ENCODE measurements at places on chromosomes 16 and 17.

DNA sequence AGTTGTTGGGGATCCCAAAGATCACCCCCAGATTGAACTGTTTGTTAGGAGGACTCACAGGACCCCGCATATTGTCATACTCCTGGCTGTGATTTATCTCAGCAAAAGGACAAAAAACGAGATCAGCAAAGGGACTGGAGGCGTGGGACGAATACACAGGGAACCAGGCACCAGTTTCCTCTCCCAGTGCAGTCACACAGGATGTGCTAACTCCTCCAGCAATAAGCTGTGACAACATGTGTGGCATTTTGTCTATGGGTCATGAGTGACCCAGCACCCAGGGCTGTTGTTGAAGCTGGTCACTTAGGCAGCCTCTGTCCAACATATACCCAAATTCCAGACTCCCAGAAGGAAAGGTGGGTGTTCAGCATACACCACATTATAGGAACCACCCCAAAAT, 60.9 kb downstream of the CPPED1 start:
- DNase-seq: no peak

GRCh38 chr16:66651474-66651765, 45.1 kb downstream of the CMTM4 start:
- no peak for DNase-seq

- no peak for DNase-seq
Observed at GRCh38 chr17:48579760-48580554, 1.8 kb upstream of the HOXB4 start.

GRCh38 chr17:34414339-34414738, 51.3 kb upstream of the CCL1 start:
- DNase-seq: no peak

- DNase-seq: no peak
Observed at GRCh38 chr16:51062039-51062438, 89.0 kb downstream of the SALL1 start.

DNA sequence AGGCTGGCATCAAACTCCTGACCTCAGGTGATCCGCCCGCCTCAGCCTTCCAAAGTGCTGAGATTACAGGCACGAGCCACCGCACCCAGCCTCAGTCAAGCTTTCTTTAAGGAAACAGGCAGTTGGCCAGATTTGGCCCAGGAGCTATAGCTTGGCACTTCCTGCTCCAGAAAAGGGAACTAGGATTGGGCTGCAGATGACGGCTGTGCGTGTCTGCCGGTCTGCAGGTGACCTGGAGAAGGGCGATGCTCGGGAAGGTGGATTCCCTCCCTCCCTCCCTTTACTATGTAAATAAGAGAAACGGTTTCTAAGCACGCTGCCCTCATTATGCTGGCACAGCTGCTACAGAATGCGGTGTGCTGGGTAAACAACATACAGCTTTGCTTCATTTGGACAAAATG, 215.9 kb downstream of the RPTOR start:
- DNase-seq: no peak

GRCh38 chr17:33964344-33964979, 290.6 kb upstream of the CCL2 start:
- no peak for DNase-seq

- no peak for DNase-seq
Observed at GRCh38 chr17:6539871-6540270, 16.5 kb downstream of the PITPNM3 start.

GRCh38 chr16:57519796-57520360, 16.5 kb downstream of the CCDC102A start:
- peak; percentile 91 for DNase-seq

- DNase-seq: no peak
Observed at GRCh38 chr17:13428611-13429042, 173.1 kb downstream of the HS3ST3A1 start.

DNA sequence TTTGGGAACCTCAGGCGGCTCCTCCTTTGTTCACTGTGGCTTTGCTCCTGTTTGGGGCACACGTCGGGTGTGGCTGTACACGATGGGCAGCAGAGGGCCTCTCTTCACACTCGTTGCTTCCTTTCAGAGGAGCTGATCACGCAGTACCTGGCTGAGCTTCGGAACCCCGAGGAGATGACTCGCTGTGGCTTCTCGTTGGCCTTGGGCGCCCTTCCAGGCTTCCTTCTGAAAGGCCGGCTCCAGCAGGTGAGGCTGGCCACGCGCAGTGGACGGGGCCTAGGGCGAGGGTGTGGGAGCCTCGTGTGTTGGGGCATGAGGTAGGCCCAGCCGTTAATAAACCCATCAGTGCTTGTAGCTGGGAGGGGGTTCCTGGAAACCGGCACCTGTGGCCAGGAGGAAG, 85.0 kb upstream of the ZNF750 start:
- no peak for DNase-seq

DNA sequence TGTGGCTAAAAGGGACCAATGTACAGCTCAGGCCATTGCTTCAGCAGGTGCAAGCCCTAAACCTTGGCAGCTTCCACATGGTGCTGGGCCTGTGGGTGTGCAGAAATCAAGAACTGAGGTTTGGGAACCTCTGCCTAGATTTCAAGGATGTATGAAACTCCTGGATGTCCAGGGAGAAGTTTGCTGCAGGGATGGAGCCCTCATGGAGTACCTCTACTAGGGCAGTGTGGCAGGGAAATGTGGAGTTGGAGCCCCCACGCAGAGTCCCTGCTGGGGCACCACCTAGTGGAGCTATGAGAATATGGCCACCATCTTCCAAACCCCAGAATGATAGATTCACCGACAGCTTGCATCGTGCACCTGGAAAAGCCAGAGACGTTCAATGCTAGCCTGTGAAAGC, 13.0 kb downstream of the EFCAB5 start:
- DNase-seq: no peak

- no peak for DNase-seq
Observed at GRCh38 chr17:65101371-65101770, 35.8 kb upstream of the RGS9 start.

- no peak for DNase-seq
Observed at GRCh38 chr17:49111934-49112333, 20.6 kb upstream of the B4GALNT2 start.

GRCh38 chr17:42629411-42630009, 20.0 kb downstream of the TUBG1 start:
- DNase-seq: no peak
